ENCODE measurements at places on chromosomes 11 and 22.

DNA sequence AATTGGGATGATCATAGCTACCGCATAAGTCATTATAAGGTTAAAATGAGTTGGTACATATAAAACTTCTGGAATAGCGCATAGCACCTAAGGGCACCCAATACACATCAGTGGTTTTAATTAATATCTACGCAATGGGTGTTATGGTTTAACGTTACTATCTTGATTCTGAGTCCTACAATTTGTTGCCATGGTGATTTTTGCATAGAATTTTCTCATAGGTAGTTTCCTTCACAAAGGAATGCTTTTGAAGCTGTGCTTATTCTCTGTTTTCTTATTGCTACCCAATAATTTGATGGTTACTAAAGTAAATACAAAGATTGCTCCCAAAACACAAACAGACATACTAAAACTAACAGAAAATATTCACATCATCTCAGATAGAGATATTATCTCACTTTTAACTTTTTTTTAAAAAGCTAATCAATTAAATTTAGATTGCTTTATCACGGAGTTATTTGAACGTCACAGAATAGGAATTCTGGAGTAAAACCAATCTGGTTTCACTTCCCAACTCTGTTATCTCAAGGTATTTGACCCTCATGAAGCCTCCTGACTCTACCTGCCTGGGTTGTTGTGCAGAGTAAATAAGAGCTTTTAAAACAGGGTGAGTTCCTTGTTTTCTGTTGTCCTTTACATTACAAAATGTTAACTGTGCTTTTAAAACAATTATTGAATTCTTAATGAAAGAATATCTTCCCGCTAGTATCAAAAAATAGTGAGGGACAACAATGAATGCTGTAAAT, 635.5 kb upstream of the CCDC90B start:
- no peak for DNase-seq

DNA sequence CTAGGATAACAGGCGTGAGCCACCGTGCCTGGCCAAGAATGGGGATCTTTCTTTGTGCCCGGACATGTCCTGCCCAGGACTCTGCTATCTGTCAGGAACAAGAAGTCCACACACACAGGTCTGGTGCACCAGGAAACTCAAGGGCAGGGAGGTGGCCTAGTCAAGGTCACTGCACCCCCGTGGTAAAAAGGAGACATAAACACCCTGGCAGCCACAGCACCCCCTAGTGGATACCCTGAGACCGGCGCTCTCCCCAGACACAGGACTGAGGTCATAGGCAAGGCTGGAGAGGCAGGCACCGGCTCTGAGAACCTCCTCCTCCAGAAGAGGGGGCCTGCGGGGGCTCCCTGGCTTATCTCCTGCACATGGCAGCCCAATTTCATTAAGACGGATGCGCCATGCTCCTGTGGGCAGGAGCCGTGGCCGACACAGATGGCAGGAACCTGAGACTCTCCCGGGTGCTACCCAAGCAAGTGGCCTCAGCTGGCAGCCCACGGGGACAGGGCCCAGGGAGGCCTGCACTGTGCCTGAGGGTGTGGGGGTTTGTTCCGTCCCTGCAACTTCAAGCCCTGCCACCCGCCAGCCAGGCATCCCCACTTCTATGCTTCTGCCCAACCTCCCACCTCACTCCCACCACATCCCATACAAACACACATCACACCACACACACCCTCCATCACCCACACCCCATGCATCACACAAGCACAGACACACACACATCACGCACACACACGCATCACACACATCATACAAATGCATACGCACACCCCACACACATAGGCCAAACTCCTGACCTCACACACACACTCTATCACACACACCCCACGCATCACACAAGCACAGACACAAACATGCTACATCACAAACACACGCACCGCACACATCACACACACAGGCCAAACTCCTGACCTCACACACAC, 19.6 kb downstream of the MACROD1 start:
- DNase-seq = no peak

- DNase-seq = no peak
These were observed 122.2 kb upstream of the RCN1 start for GRCh38 chr11:31968461-31969358.

- DNase-seq = no peak
These were observed 713.2 kb upstream of the CCDC179 start for GRCh38 chr11:23573429-23573828.

DNA sequence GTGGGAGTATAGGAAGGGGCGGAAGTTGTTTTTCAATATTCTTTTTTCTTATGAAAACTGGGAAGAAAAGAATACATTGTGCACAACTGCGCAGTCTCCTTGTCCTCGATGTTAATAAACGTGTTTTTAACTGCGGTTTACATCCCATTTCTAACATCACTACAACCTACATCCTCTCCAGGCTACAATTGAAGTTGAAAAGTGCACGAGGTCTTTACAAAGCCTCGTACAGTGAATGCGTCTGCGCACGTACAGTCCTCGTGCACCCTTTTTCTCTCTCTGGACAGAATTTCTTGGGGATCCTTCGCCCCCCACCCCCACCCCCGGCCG, 102.4 kb downstream of the WT1 start:
- DNase-seq = no peak

DNA sequence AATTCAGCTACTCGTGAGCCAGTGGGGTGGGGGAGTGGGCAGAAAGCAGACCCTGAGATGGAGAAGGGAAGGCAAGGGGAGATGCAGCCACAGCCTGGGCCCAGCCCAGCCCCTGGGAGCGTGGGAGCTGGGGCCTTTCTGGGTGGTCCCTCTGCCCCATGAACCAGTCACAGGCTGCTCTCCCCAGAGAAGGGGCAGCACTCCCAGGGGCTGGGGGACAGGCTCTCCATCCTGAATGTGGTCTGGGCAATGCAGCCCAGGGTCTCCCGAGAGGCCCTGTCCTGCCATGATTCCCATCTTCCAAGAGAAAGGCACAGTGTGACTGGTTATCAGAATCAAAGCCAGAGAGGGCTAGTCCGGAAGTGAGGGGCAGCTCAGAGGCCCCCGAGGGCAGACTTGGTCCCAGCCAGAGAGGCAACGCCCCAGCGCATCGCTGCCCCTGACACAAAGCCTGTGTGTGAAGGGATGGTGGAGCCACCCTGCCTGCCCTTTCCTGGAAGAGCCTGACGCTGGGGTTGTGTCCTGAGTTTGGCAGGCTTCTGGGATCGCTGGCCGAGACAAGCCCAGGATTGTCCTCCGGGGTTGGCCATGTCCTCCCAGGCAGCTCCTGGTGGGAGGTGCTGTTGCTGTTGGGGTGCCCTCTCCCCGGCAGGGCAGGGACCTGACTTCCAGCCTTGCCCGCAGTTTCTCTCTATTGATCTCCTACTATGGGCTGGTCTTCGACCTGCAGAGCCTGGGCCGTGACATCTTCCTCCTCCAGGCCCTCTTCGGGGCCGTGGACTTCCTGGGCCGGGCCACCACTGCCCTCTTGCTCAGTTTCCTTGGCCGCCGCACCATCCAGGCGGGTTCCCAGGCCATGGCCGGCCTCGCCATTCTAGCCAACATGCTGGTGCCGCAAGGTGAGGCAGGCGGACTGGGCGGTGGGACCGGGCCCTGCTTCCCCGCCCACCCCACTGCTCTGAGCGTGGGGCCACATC, 23.8 kb upstream of the SLC22A12 start:
- no peak for DNase-seq

DNA sequence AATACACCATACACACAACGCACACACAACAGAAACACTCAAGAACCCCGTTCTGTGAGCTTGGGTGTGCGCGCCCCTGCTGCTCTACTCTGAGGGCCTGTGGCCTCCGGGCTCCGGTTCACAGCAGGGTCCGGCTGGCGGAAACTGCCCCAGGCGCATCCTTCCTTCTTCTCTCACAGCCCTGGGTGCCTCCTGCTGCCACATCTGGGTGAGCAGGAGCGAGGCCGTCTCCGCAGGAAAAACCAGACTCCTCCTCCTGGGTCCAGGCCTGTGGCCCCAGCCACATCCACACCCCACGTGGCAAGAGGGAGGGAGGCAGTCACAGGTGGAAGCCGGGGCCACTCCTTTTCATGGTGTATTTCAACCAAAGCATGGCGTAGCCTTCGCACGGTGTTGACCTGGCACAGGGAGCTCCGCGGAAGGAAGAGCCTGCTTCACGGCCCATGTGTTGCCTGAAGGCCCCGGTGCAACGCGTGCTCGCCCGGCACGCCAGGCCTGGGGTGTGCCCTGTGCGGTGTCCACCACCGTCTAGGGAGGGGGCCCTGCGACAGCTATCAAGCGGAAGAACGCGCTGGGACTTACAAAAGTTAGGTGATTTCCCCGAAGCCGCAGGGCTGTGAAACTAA, 1502.7 kb downstream of the TBC1D22A start:
- no peak for DNase-seq

- no peak for DNase-seq
These were observed 4.2 kb upstream of the PIM3 start for GRCh38 chr22:49956418-49956770.

DNA sequence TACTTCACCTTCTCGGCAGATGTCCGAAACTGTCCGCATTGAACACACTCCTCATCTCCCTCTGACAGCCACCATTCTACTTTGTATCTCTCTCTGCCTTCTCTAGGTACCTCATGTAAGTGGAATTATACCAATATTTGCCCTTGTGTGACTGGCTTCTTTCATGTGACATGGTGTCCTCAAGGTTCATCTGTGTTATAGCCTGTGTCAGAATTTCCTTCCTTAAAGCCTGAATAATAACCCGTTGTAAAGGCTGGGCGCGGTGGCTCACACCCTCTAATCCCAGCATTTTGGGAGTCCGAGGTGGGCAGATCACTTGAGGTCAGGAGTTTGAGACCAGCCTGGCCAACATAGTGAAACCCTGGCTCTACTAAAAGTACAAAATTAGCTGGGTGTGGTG, 40.4 kb upstream of the PPP6R3 start:
- DNase-seq = no peak

DNA sequence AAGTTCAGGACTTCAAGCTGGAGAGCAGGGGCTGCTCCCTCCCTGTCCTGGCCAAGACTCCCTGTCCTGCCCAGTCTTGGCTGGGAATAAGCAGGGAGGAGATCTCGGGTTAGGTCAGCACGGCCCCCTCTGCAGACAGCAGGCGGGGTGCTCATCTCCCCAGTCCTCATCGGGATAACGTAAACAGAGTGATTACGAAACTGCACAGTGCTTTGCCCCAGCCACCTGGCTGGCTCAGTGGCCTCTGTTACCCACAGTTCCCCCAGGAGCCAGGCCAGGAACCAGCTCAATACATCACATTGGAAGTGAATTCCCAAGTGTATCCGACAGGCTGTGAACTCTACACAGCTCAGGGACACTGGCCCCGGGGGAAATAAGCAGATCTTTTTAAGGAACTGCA, 42.7 kb upstream of the KCNJ11 start:
- DNase-seq = no peak

DNA sequence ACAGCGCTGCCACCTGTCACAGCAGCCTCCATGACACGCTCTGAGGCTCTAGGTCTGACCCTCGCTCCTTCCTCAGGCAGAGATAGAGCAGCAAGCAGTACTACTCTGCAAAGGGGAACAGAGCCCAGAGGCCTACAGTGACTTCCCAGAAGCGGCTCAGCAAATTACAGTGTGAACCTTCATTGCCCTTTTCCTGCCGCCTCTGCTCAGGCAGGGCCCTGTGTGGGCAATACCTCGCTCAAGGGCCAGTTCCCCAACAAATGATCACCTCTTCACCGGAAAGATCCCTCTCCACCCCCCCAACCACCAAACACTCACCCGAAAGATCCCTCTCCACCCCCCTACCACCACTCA, 12.3 kb downstream of the KIAA0930 start:
- no peak for DNase-seq

DNA sequence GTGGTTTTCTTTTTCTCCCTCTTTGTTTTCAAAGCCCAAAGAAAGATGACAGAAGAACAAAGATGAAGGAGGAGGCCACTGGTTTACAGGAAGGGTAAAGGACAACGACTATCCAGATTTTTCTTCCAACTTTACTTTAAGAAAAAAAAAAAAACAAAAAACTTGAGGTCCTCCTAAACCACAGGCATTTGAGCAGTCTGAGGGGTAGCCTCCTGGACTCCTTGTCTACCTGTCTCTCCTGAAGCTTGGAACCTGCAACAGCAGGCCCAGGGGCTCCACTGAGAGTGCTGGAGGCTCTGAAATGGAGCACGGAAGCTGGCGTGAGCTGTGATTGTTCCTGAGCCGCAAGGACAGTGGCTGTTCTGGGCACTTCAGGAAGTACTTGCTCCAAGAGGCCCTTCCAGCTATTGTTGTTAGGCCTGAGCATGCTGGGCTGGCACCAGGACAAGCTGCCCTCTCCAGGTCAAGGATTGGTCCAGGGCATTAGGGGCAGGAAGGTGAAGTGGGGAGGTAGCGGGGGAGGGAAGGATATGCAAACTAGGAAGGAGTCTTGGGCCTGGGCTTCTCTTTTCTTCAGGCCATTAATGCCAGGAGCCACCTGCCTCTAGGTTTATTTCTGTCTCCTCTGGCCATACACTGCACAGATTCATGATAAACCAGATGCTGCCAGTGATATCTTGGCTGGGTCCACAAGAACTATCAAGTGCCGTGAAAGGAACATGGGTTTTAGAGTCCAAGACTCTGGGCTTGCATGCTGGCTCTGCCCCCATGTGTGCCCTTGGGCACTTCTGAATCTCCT, 147.3 kb downstream of the CCDC34 start:
- no peak for DNase-seq

GRCh38 chr22:46085828-46086576, 64.3 kb upstream of the PPARA start:
- DNase-seq = no peak

DNA sequence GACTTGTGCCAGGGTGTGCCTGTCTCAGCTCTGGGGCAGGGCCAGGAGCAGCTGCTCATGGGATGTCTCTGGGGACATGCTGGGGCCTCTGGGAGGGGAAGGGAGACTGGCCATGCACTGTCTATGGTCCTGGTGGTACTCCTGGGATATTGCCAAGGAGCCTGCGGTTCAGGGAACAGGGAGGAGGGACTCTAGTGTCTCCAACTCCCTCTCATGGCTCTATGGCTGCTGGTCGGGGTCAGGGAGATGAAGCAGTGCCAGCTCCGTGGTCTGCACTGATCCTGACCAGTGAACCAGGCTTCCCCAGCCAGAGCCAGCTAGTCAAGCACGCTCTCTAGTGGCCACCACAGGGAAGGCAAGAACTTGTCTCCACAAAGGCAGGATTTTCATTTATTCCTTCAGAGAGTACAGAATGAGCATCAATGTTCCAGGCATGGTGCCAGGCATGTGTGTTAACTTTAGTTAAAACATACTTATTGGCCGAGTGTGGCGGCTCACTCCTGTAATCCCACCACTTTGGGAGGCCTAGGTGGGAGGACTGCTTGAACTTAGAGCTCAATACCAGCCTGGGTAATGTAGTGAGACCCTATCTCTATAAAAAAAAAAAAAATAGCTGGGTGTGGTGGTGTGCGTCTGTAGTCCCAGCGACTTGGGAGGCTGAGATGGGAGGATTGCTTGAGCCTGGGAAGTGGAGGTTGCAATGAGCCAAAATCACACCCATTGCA, 2.5 kb upstream of the BEST1 start:
- peak; percentile 76 for DNase-seq

GRCh38 chr11:88102598-88102934, 72.7 kb downstream of the RAB38 start:
- DNase-seq = no peak

DNA sequence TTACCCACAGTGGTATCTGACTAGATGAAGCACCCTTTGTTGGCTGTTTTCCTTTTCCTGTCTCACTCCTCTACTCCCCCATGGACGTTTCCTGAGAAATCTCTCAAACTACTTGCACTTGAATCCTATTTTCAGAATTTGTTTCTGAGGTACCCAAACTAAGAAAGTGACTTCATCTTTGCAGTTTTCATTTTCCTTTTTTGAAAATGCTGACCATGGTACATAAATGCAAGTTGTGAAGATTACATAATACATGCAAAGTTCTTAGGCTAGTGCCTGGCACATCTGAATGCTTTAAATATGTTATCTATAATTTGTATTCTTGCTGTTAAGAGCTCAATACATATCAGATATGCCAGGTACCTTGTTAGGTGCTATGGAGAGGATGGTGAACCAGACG, 644.7 kb upstream of the TENM4 start:
- DNase-seq = no peak
